Spinal cord (tissue), 10 donors: ENCODE measurements at places on chromosomes 13 and 19.

DNA sequence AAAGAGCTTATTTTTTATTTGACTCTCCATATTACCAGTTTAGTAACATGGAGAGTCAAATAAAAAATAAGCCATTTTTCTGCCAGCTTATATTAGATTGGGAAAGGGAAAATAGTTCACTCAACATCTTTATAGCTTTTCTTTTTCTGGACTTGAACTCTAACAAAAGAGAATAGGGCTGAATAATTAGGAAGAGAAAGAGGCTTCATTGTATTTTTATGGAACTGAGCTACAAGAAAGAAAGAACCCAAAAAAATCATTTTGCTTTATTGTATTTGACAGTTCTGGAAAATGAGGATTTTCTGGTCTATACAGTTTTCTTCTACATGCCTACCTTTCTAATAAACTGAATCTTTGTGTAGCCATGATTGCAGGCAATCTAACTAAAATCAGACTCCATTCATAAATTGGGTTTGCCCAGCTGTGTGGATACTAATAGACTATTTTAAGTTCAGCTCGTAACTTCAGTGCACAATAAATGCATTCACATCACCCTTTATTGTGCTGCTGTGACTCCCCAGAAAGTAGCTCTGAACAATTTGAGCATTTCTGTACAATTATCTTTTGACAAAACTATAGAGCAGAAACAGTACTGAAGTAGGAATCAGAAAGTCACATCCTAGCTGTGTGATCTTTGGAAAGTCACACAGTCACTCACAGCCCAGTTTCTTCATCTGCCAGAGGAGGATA, 115.3 kb downstream of the STOML3 start:
- DNase-seq, result no peak

GRCh38 chr19:7811989-7812388, 18.0 kb upstream of the EVI5L start:
- no peak for DNase-seq

DNA sequence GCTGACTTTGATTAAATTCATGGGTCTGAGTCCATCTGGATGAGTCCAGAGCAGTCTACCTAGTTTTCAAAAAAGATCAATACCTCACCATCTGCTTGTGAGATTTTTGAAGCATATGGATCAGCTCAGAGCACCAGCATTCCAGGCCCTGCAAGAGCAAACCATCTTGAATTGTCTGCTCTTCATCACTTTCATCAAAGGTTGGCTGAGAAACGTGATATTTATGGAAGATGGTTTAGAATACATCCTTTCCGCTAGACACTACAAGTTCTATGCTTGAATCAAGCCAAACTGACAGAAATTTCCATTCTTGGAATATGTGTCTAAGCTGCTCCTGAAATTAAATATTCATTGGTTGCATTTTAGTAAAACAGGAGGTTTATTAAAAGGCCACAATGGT, 190.3 kb downstream of the KCNRG start:
- no peak for DNase-seq

DNA sequence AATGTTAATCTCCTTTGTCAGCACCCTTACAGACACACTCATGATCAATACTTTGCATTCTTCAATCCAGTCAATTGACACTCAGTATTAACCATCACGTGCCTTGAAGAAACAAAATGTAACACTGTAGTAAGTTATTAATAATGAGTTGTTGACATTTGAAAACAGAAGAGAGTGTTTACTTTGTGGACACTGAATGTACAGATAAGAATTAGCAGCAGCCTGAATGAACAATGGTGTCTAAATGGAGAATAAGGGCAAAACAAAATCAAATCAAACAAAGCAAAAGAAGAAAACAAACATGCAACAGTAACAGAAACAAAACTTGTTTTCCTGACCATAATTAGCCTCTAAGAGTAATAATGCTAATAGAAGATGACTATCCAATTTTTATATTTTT, 1191.1 kb upstream of the MIR17HG start:
- no peak for DNase-seq

DNA sequence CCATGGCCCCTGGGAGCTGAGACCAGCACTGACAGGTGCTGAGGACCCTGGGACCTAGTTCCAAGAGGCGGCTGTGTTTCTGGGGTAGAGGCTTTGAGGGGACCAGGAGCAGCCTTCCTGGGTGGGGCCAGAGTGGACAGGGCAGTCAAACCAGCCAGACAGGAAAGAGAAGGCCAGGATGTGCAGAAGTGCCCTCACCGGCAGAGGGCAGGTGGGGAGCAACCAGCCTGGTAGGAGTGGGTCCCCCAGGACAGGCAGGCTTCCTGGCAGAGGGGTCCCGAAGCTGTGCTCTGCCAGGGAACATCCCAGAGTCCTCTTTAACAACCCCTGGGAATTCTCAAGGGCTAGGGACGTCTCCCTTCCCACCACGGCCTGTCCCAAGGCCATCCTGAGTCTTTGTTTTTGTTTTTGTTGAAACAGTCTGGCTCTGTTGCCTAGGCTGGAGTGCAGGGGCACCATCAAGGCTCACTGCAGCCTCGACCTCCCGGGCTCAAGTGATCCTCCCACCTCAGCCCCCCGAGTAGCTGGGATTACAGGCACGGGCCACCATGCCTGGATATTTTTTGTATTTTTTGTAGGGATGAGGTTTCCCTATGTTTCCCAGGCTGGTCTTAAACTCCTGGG, 3.0 kb upstream of the HIPK4 start:
- no peak for DNase-seq
